ENCODE measurements at places on chromosomes 5 and 9.

GRCh38 chr5:1732238-1732941 is 67.2 kb downstream of the MRPL36 start:
- peak; percentile 27 for DNase-seq

DNA sequence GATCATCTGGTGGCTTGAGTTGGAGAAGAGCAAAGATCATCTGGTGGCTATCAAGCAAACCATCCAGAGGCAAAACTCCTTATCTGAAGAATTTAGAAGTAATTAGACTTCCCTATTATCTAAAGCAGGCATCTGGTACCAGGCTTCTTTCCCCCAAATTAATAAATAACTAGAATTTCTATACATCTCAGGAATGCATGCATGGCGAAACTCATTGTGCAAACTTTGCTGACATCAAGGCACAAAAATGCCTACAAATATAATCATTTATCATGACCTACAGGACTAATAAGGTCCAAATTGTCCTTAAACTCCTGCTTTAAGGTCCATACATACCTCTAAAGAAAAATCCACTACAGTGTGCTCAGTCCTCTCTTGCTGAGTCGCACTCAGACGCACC is 6.0 kb downstream of the OR13D1 start:
- DNase-seq, result no peak

GRCh38 chr5:34034534-34035327 is 8.3 kb downstream of the C1QTNF3 start:
- no peak for DNase-seq

DNA sequence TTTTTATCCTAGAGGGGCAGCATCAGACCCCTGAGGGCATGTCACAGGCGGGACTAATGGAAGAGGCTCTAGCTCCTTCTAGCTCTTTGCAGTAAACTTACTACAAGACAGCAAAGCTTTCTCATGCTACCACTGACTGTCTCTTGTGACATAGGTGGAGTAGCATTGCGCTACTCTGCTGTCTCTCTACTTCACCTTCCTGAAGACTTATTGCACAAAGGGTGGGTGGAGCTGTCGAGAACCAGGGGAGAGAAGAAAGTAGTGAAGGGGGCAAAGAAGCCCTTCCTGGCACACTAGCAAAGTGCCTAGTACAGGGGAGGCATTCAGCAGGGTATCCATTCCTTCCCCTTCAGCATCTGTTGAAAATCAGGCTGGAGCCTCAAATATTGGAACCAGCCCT is 36.1 kb upstream of the NEK6 start:
- DNase-seq, result no peak

DNA sequence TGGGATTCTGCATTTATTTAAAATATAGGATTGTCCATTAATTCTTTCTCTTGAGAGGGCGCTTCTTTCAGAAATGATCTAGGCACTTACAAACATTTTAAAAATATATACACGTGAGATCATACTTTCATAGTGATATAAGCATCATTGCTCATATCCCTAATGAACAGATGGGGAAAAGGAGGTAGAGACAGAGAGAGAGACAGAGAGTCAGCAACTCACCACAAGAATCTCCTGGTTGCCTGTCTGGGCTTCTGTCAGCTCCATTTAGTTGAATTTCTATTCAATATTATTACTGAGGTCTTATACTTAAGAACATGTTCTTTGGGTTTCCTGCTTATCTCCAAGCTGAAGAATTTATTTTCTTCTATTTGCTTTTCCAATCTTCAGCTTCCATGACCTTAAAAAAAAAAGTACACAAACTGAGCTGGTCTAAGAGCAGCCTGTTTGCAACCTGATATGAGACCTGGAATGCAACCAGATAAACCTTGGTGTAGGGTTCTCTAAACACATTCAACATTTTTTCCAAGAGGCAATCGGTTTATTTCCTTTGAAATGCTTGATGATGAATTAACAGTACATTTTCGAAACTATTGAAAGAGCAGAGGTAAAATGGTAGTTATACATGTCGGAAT is 51.6 kb upstream of the LIFR start:
- DNase-seq, result no peak

- DNase-seq, result no peak
Observed at GRCh38 chr9:99835581-99835980, 13.9 kb downstream of the NR4A3 start.

DNA sequence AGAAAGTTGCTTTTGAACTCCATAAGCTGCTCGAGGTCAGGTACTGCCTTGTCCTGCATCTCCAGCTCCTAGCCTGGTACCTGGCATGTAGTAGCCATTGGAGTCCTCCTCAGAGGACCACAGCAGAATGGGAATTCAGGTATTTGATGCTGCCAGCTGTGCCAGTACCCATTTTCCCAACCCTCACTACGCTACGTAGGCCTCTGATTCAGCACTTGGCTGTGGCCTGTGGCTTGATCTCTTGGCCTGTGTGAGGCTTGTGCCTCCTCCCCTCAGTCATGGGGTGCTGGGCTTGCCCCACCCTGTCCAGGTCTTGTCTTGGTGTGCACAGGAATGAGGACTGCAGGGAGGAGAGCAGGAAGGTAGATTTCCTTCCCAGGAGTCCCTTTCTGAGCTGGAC is 11.8 kb downstream of the OTULIN start:
- DNase-seq, result no peak

DNA sequence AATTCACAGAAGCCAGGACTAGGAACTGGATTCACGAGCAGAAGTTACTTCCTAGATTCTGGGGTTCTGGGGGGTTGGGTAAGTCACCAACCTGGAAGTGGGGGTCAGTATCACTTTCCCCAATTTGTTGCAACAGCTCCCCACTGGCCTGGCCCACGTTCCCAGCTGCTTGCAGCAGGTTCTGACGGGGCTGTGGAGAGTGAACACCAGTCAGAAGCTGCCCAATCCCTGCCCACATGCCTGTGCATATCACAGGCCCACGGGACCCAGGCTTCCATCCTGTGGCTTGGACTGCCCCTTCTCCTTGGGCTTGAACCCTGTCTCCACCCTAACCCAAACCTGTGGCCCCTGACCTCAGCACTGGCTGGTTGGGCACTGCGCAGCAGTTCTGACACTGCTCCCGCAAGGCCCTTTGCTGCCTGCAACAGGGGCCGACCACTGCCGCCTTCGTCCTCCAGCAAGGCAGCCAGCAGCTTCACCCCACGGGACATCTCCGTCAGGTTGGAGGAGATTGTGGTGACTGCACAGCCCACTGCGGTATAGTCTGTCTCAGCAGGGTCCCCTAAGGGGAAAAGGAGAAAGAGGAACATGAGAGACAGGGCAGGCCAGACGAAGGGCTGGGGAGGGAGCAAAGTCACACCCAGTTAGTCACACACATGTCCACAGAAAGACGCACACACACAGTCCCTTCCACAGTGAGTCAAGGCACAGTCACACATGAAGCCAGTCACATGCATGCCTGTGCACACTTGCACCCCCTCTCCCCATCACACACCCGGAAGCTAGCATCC is 13.1 kb downstream of the TLN1 start:
- DNase-seq, result no peak

- no peak for DNase-seq
Observed at GRCh38 chr9:99850736-99851499, 29.2 kb downstream of the NR4A3 start.

GRCh38 chr9:128068386-128069205 is 564 bp downstream of the SLC25A25 start:
- DNase-seq, result peak; percentile 35

DNA sequence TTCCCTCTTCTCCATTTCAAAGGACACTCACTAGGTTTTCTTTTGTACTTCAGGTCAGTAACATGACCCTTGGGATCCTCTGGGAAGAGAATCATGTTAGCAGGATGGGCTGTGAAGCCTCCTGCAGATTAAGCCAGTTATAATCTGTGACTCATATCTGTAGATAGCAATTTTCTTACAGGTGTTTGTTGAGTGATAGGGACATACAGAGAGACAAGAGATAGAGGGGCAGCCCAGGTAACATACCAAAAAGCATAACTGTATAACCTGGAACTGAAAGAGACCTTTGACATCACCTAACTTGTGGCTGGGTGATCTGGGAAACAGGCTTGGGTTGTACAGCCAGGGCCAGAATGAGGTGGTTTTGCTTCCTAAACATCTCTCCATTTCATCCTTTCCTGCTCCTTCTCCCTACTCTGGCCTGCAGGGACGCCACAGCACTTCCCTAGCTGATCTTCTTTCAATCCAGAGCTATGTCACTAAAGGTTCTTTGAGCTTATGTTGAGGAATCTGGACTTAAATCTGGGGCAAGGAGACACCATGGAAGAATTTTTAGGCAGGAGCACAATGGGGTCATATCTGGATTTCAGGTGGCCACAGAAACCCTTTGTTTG is 21.0 kb upstream of the PPARGC1B start:
- DNase-seq, result no peak

DNA sequence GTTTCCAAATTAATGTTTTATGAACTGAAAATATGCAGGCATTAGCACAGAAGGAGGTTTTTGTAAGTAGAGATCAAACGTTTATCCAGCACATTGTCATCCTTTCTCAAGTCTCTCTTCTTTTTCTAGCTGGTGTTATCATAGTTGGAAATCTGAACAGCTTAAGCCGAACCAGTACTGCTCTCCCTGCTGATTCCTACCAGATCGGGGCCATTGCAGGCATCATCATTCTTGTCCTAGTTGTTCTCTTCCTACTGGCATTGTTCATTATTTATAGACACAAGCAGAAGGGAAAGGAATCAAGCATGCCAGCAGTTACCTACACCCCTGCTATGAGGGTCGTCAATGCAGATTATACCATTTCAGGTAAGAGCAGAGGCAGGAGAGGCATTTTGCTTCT is 72.1 kb upstream of the PRRC1 start:
- DNase-seq, result no peak

- DNase-seq, result no peak
Observed at GRCh38 chr5:38867032-38867398, 21.2 kb downstream of the OSMR start.

DNA sequence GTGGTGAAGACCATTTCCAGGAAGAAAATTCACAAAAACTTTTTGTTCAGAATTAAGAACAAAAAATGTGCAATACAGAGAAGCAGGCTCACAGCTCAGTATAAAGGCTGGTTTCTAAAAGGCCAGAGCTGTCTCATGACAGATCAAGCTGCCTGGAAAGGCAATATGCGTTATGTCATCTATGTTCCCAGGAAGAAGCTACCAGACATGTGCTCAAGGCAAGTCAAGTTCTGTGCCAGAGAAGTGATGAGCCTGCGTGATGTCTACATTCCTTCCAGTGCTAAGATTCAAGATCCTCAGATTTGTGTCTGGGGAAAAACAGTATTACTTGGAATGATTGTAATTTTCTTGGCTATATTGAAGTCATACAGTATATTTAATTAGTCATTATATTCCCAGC is 104.3 kb downstream of the PDE4D start:
- no peak for DNase-seq

DNA sequence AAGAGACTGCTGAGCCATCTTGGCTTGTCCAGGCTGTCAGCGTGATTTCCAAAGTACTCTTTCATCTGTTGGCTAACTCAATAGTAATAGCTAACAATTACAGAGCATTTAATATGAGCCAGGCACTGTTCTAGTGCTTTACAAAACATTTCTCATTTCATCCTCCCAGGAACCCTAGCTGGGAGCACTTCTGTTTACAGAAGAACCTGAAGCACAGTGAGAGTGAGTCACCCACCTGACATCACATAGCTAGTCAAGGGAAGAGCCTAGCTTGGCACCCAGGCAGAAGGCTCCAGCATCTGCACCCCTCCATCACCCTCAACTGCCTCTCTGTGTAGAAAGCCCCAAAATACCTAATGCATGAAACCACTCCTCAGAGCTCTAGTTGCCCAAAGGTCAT is 57.5 kb upstream of the IQGAP2 start:
- no peak for DNase-seq

DNA sequence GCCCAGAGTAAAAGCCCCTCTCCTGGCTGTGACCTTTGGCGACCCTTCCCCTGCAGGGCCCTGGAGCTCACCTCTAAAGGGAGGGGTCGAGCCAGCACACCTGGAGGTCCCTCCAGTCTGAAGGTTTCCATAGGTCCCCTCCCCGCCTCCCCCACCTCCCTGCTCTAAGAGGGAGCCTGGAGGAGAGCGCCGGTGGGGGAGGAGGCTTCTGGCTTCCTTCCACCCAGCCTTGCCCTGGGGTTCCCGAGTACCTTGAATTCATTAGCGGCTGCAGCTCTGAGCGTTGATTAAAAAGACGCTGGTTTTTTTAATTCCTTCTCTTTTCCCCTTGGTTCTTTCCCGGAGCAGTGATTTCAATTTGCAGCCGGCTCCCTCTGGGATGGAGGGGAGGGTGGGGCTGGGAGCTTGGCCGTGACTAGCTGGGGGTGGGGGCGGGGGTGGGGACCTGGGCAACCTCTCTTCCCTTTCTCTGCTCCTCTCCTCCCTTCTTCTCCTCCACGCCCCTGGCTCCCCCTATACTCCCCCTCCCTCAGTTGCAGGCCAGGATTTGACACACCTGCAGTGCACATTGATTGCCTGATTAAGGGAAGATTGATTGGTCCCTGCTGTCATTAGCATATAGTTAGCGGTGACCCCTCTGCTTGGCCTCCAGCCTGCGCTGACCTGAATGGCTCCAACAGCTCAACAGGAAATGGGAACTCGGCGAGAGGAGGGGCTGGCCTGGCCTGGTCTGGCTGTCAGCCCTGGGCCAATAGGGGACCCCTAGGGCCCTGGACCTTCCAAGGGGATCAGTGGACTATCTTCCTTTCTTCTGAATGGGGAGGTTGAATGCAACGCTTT is 67.5 kb upstream of the RAPGEF1 start:
- DNase-seq, result no peak

- DNase-seq, result no peak
Observed at GRCh38 chr9:113614843-113615648, 151.5 kb downstream of the RGS3 start.

DNA sequence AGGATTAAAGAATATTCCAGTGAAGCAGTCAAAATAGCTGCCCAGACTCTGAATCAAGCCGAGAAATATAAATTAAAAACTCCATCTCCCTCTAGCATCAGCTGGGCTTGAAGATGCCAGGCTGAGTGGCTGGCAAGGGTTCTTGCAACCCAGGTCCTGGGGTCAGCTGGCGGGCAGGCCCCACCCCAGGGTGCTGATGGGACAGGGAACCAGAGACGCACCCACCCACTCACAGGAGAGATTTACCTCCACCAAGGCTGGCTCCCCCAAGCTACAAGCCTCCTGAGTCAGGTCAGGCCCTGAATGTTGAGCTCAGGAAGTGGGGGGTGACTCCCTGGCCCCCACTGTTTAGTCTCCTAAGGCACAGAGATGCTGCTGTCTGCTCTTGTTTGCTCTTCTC is 83.9 kb upstream of the HSPA9 start:
- DNase-seq, result no peak

GRCh38 chr9:21836437-21837161 is 34.2 kb downstream of the MTAP start:
- DNase-seq, result peak; percentile 4

DNA sequence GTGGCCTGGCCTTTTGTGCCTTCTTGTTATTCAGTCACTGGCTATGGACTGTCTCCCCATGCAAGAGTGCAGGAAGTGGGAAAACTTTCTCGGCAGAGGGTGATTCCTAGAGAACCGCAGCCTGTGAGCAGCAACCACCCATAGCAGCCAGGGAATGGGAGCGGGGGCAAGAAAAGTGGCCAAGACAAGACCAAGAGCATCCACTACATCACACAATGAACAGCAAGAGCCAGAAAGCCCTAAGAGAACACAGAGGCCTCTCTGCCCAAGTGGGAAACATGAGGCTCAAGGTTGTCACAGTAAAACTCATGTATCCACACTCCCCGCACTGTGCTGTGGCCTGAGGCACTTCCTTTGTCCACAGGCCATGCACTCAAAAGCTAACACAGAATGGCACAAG is 129.1 kb upstream of the FSTL4 start:
- DNase-seq, result no peak

GRCh38 chr9:117411547-117411946 is 3.3 kb downstream of the ASTN2 start:
- DNase-seq, result peak; percentile 61
